Osteocyte (in vitro differentiated cells): ENCODE measurements at places on chromosomes 3 and 15.

DNA sequence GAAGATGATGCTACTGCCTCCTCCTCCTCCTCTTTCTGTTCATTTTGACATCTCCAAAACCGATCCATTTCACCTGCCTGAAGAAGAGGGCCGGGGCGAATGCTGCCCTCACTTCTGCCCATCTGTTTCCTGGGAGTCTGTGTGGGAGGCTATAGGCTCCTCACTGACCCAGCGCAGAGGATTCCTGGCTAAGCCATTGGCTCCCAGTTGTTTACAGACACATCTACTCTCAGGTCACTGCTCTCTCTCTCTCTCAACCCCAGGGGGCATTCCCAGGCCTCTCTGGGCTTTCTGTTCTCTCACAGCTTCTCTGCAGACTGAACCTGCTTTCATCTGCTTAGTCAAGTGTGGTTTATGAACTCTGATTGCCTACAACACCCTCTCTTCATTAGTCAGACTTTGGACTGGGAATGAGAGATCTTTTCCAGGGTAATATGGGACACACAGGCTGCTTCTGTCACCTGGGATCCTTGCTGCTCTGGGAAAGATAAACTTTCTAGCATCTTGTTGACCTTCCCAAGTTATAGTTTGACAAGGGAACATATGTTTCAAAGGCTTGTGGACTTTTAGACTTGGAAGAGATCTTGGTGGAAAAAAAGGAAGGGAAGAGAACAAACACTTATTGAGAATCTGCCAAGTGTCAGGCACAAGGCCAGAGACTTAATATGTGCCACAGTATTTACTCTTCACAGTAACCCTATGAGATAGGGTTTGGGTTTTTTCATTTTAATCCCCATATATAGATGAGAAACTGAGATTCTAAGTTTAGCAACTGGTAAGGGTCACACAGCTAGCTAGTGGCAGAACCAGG lies 30.2 kb upstream of the USP3 start:
- no peak for DNase-seq

- no peak for DNase-seq
Measured at GRCh38 chr15:67349634-67350033, 95.0 kb downstream of the IQCH start.

GRCh38 chr3:55481744-55482495 lies 5.2 kb downstream of the WNT5A start:
- DNase-seq = no peak

- DNase-seq = no peak
Measured at GRCh38 chr15:70053001-70053715, 44.6 kb downstream of the TLE3 start.

DNA sequence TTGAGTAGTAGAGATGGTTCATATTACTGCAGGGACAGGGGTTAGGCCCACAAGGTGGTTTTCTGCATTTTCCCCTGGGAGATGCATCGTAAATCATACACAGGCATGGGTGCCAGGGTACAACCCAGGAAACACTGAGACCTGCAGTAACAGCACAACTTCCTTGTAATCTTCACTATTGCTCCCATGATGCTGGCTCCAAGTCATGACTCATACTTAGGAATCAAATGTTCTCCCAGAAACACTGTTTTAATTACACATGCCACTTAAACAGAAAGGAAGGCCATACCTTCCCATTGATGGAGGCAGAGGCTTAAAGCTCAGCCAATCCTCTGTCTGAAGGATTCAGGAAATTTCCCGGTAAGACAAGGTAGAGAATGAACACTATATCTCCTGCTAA lies 106.5 kb downstream of the ERC2 start:
- no peak for DNase-seq

DNA sequence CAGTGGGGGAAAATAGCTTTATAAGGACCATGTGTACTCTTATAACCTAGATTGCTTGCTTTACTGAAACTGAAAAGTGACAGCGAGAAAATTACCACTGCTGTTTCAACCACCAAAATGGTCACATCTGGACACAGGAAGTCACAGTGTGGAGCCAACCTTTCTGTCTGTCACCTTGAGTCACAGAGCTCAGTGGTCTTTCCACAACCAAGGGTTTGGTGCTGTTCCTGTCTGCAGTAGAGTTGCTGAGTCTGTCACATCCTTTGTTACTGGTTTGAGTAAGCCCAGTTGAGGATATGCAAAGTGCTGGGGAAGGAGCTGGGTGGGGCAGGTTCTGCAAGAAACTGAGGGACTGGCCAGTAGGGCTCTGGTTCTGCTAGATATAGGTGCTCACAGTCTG lies 139.1 kb upstream of the EIF1B start:
- DNase-seq = no peak

DNA sequence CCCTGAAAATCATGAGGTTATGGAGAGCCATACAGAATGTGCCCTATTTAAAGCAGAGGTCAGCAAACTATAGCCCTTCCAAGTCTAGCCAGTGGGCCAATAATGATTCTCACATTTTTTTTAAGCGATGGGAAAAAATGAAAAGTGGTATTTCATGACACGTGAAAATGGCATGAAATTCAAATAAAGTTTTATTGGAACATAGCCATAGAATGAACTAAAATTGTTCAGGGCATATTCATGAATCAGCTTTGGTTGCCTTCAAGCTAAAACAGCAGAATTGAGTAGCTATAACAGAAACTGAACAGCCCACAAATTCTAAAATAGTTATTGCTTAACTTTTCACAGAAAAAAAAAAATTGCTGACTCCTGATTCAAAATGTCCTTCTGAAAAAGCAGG lies 104.5 kb downstream of the TFG start:
- no peak for DNase-seq
